Activated naive CD4-positive, alpha-beta T cell treated with Interleukin-2 at 50 U/mL for 16 hours (primary cell): ENCODE measurements at places on chromosomes 16 and 17.

GRCh38 chr16:67648764-67649407 lies 3.9 kb downstream of the CARMIL2 start:
- no peak for DNase-seq

- peak; percentile 49 for DNase-seq
Observed at GRCh38 chr17:48023400-48024148, 14.0 kb downstream of the COPZ2 start.

GRCh38 chr17:33562792-33563191 lies 269.7 kb upstream of the ASIC2 start:
- no peak for DNase-seq

DNA sequence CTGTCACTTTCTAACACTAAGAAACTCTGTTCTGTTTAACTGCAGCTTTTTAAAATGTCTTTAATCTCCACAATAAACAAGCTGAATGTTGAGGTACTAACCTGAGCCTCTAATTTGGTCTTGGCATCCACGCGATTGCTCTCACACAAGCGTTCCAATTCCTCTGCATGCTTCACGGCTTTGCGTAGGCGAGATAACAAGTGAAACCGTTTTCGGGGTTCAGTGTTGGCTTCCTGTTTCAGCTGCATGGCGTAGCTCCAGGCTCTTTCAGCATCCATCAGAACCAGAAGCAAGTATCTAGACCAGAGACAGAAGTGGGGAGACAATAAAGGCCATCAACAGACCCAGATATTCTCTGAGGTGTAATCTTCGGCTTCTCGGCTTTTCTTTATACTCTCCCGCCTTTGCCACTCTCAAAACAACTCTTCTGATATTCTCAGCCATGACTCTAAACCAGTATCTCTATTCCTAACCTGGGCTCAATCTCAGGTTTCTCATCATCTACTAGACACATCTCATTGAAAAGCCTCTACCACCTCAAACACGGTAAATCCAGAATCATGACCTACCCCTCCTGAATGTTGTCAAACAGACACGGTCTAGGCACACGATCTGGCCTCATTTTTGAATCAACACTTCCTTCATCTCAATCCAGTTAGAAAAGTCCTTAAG lies 8.3 kb downstream of the SRP68 start:
- peak; percentile 72 for DNase-seq

- peak; percentile 30 for DNase-seq
Observed at GRCh38 chr17:17913695-17914332, 58.4 kb downstream of the TOM1L2 start.

GRCh38 chr17:5804251-5804650 lies 219.9 kb upstream of the NLRP1 start:
- no peak for DNase-seq

- no peak for DNase-seq
Observed at GRCh38 chr17:72139212-72139611, 18.4 kb downstream of the SOX9 start.

GRCh38 chr17:59371416-59372100 lies 40.1 kb downstream of the YPEL2 start:
- no peak for DNase-seq

GRCh38 chr17:80257716-80258213 lies 2.9 kb upstream of the RNF213 start:
- no peak for DNase-seq

- no peak for DNase-seq
Observed at GRCh38 chr16:24771779-24772157, 42.3 kb downstream of the TNRC6A start.

DNA sequence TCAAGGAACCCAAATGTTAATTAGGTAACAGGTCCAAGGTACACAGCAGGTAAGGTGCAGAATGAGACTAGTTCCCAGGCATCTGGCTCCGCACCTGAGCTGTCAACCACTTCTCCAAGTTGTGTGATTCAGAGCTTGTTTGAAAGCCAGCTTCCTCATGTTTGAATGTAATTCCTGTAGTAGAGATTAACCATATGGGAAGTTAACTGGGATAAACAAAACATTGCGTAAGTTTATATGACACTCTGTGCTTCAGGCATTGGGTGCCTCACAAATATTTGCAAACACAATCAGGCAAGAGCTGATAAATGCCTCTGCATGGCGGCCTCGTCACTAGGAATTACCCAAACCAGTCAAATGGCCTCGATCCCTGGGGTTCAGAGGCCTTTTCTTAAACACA lies 27.9 kb upstream of the CPHXL start:
- no peak for DNase-seq

GRCh38 chr16:49608779-49609178 lies 235.2 kb downstream of the C16orf78 start:
- no peak for DNase-seq

DNA sequence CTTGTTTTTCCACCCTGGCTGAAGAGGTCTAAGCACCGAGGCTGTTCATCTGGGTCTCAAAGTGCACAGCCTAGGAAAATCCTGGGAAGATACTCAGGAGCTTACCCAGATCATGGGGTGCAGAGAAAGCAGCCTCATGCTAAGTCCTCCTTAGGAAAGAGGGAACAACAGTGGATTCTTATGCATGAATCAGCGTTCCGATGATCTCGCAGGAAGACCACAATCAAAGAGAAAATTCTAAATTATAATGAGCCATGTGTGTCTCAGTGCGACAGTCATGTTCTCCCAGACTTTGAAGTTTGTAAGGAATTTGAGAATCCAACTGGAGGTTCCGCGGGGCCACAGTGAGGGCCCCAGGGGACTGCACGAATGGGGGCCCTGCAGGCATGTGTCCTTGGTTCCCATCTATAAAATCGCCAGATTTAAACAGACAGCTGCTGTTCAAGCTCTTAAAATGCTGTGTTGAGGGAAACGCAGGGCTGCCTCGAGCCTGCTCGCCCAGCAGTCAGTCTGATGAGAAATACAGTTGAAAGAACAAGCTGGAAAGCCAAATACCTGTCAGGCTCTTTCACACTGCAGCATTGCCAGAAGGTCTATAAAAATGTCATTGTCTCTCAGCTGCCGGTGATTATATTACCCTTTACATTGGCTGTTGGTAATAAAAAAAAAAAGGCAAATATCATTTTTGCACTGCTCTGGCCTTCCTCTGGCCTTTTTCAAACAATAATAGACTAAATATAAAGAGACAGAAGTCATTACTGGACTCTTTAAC lies 152.1 kb downstream of the PMP22 start:
- no peak for DNase-seq

- no peak for DNase-seq
Observed at GRCh38 chr16:66264311-66265047, 102.0 kb upstream of the CDH5 start.

GRCh38 chr17:7912927-7913524 lies 3.1 kb downstream of the RNF227 start:
- peak; percentile 28 for DNase-seq

DNA sequence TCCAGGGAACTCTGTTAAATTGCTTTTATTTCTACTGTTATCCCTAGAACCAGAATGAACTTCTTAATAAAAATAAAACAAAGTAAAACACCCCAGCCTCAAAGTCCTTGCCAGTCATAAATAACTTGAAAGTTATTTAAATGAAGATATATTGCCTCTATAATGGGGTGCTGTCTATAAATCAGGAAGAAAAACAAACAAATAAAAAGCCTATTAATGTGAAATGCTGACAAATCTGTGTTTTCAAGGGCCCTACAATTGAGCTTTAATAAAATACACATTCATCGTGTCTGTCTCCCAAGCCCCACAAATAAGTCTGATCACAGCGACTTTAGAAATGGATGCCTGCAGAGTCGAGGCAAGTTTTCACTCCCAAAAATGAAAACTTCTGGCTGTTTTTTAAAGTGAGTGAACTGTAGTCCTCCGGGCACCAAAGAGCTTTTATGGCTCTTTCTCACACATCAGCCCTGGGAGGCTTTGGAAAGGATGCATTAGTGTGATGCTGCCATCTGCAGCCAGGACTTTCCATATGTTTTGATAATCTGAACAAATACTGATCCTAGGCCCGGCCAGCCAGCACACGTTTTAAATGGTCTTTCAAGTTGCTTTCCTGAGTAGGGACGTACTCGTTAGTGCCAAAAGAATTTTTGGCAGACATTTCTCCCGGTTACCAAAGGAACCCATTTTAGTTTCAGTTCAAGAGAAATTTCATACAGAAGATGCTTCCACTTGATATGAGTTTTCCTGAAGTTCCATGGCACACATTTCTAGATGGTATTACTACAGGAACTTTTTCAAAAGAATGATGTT lies 16.3 kb downstream of the NACA2 start:
- no peak for DNase-seq

GRCh38 chr16:75477680-75478473 lies 13.4 kb upstream of the TMEM170A start:
- no peak for DNase-seq

DNA sequence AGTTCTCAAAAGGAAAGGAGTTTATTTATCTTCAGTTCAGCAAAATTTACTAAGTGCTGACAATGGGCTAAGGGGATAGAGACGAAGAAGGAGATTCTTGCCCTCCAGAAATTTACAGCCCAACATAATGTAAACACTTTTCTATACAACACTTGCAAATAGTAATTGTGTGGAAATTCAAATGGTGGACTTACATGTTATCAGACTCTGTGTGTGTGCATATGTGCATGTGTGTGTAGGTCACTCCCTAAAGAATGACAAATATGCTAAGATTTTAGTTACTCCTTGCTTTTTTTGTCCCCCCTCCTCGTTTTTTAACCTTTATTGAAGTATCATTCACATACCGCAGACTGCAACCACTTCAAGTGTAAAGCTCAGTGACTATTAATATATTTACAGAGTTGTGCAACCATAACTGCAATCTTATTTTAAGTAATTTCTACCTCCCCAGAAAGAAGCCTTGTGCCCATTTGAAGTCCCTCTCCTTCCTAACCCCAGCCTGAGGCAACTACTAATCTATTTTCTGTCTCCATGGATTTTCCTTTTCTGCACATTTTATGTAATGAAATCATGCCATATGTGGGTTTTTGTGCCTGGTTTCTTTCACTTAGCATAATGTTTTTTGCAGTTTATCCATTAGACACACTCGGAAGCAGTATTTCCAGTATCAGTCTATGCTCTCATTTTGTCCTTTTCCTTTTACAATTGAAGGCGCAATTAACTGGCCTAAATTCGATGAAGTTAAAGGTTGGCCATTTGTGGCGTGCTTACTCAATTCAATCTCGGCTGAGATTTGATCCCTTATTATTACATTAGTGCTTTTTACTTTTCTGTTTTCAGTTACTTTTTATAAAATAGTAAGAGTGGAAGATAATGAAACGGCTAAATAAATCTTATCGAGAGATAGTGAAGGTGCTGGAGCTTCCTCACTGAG lies 318.4 kb downstream of the HAPSTR1 start:
- no peak for DNase-seq

- DNase-seq = no peak
Observed at GRCh38 chr17:48143629-48144028, 36.1 kb downstream of the SNX11 start.

GRCh38 chr17:20043021-20043420 lies 33.9 kb downstream of the SPECC1 start:
- DNase-seq = no peak

DNA sequence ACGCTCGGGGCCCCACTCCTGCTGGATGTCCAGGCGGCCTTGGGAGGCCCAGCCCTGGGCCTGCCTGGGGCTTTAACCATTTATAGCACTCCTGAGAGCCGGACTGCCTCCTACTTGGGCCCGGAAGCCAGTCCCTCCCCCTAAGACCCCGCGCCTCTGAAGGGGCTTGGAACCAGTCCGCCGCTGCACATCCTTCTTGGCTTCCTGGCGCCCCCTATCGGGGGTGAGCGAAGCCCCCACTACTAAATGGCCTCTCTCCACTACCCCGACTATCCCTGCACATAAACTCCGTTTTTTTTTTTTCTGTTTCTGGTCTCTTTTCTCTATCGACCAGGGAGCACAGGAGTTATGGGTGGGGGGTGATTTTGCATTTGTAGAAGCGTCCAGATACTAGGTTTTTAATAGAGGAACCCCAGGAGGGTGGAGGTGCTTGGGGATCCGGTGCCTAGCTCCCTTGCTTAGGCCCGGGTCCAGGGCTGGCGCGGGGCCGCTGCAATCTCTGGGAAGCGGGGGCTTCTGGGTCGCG lies 633 bp upstream of the NOL3 start:
- peak; percentile 40 for DNase-seq

DNA sequence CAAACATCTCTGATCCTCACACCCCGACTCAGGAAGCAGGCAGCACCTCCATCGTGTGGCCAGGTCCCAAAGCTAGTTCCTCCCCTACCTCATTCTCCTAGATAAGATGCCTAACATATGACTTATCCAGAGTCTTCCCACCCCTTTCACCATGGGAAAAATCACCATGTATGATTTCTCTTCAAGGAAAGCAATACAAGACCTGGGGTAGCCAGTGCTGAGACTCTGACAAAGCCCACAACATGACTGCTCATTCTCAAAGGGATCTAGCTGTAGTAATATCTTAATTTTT lies 45.1 kb downstream of the CMTM4 start:
- no peak for DNase-seq

DNA sequence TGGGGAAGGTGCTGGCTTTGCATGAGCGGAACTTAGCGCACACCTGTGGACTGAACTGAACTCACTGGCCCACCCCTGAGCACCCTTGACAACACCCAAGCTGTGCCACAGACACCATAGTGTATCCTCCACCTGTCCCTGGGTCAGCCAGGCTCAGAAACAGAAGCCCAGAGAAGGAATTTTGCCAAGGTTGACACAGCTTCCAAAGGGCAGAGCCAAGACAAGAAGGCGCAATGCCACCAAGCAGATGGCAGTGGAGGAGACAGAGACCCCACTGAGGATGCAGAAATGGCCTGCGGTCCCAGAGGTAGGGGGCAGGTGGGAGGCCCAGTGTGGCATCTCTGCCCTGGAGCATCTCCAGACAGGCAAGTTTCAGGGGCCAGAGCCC lies 169.0 kb downstream of the ENGASE start:
- no peak for DNase-seq

GRCh38 chr17:50685691-50686493 lies 21.8 kb downstream of the ANKRD40 start:
- DNase-seq = no peak

- no peak for DNase-seq
Observed at GRCh38 chr16:50711862-50712559, 18.6 kb downstream of the NOD2 start.

DNA sequence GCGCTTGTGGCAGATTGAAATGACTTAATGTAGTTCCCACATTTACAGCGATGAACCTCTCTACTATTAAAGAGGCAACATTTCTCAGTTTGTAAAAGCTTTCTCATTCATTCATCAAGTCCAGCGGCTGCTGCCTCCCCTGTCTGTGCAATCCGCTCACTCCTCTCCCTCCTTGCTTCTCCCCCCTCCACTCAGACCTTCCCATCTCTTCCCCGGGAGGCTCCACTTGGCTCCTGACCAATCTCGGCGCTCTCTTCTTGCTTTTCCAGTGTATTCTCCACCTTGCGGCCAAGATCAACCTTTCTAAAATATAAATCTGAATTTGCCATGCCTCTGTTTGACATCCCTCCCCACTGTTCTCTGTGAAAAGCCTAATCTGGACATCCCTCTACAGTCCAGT lies 117.5 kb downstream of the ASIC2 start:
- DNase-seq = no peak
